ENCODE measurements at places on chromosomes 5 and 9. TPM values are rescaled to one million over a fixed set of nuclear protein-coding genes. Genes with fewer than 3 reads are reported as not detected.

The CARTPT gene
- total RNA-seq, result not detected

The PLAC8L1 gene
- 0.88 TPM for total RNA-seq

The ANXA1 gene
- 171 TPM for total RNA-seq

The AGXT2 gene
- total RNA-seq, result not detected

The LEAP2 gene
- total RNA-seq, result 1.0 TPM

The SLC34A1 gene
- not detected for total RNA-seq

The IRX1 gene
- not detected for total RNA-seq

The GPR151 gene
- total RNA-seq, result not detected

The CEMIP2 gene
- total RNA-seq, result 30.5 TPM

The NUDT12 gene
- 26.7 TPM for total RNA-seq

The ARL10 gene
- total RNA-seq, result 6.5 TPM

The SLC26A2 gene
- 14.2 TPM for total RNA-seq

The DNAI1 gene
- 0.13 TPM for total RNA-seq

The IGFBPL1 gene
- total RNA-seq, result 22.9 TPM

The PCDHB9 gene
- total RNA-seq, result 6.8 TPM

The PCDHGA9 gene
- 1.7 TPM for total RNA-seq

All from myocyte (in vitro differentiated cells).